T-helper 1 cell (primary cell): ENCODE measurements at places on chromosomes 2 and 18.

DNA sequence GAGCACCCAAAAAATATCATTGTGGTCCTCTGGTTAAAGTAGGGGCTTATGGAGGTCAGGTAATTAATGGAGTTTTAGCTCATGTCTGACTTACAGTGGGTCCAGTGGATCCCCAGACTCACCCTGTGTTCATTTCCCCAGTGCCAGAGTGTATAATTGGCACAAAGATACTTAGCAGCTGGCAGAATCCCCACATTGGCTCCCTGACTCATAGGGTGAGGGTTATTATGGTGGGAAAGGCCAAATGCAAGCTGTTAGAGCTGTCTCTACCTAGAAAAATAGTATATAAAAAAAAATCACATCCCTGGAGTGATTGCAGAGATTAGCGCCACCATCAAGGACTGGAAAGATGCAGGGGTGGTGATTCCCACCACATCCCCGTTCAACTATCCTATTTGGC, 1067.6 kb upstream of the ACVR2A start:
- DNase-seq, result no peak

GRCh38 chr2:114534116-114535084, 92.0 kb downstream of the DPP10 start:
- DNase-seq, result no peak

DNA sequence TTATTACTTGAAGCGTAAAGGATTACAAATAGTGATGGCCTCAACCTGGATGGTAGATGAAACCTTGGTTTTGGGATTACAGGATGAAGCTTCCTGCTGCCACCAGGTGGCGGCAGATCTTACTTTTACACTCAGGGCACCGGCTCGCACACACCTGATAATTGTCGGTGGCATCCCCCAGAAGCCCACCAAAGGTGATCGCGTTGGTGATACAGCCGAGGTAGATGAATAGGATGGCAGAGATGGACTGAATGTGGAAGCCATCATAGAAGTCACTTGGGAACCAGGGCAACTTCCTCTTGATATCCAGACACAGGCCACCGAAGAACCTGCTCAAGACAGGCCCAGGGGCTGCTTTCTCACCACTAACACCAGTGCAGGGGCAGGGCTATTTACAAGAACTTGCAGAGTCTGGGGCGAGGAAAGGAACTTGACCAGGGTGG, 51.8 kb downstream of the MTHFD2 start:
- DNase-seq, result peak; percentile 46

DNA sequence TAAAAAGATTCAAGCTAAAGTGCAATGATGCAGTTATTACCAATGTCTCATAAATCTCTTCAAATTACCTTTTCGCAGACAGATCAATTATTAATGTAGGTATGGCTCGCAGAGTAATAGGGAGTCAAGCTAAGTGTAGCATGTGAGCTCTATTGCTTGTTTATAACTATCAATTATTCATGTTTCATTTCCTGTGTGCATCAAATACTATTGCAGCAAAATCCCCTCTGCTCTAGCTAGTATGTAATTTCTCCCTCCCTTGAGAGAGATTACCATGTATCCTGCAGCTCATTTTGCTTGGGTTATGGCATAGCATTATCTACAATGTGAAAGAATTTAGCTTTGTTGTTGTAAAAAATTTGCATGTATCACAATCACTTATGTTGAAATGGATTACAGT, 65.6 kb upstream of the SCN1A start:
- no peak for DNase-seq

DNA sequence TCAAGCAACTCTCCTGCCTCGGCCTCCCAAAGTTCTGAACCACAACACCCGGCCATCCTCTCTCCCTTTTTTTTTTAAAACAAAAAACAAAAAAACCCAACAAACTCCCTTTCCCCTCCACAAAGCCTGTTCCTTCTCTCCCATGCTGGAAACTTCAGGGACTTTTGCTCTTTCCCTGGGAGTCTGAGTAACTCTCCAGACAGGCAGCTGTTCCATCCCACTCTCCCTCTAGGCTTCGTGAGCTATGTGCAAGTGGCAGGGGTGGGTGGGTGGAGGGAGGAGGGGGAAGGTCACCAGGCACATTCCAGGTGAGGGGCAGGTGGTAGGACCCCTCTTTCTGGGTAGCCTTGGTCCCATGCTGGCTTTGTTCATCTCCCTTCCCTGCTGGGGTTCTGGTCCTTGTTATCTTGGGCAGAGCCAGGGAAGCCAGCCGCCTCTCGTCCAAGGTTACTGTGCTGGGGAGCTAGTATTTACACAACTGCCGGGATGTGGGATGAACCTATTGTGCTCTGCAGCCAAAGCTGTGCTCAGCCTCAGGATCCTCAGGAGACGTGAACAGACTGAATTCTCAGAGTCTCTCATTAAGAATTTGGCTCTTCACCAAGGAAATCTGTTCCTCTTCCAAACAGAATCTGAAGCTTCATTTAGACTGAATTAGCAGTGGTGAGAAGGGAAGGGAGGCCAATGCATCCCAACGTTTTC, 106.9 kb downstream of the LIPG start:
- DNase-seq, result no peak
